ENCODE measurements at places on chromosomes 11 and 22.

DNA sequence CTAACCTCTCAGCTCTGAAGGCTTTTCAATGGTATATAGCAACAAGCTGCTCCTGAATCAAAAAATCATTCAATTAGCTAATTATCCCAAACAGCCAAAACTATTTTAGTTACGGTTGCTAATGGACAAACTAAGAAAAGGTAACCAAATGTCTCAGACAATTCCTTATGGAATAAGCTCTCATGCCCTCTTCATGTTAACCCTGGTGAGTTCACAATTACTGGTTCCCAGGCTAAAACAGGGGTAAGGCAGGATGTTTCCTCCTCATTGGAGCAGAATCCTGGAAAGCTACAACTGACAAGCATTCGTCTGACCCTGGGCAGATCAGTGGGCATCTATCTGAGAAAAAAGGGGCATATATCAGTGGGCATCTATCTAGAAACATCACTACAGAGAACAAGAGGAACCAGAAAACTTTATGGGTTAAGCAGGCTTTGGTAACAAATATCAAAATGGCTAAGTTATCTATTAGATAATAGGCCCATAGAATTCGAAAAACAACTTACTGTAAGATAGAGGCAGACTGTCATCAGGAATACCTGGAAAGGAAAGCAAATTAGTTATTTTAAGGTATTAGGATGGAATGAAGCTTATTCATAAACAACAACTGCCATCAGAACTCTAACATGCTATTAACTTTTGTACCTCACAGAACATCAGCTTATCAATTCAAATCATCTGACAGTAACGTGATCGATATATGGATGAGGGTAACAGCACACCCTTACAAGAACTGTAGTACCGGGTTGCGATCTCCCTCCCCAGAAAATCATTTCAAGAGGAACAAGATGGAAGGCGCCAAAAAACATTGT, 14.8 kb upstream of the WDR74 start:
- DNase-seq: no peak

- DNase-seq: no peak
Measured at GRCh38 chr11:47395223-47396048, 13.0 kb upstream of the SLC39A13 start.

GRCh38 chr11:58832056-58832645, 12.4 kb downstream of the GLYATL2 start:
- DNase-seq: no peak

- DNase-seq: no peak
Measured at GRCh38 chr11:108534274-108534882, 36.2 kb upstream of the POGLUT3 start.

DNA sequence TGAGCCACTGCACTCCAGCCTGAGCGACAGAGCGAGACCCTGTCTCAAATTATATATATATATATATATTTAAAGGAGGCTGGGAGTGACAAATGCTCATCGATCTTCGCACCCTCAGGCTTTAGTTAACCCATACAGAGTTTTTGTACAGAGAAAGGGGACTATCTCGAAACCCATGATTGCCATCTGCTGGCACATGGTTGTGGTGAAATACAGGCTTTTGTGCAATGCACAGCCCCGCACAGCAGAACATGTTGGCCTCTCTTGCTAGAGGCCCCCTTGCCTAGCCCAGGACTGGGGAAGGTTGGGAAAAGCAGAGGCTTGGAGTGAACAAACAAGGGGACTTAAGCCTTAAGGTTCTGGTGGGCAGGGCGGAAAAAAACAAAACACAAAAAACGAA, 3.6 kb downstream of the MYBPC3 start:
- DNase-seq: no peak

DNA sequence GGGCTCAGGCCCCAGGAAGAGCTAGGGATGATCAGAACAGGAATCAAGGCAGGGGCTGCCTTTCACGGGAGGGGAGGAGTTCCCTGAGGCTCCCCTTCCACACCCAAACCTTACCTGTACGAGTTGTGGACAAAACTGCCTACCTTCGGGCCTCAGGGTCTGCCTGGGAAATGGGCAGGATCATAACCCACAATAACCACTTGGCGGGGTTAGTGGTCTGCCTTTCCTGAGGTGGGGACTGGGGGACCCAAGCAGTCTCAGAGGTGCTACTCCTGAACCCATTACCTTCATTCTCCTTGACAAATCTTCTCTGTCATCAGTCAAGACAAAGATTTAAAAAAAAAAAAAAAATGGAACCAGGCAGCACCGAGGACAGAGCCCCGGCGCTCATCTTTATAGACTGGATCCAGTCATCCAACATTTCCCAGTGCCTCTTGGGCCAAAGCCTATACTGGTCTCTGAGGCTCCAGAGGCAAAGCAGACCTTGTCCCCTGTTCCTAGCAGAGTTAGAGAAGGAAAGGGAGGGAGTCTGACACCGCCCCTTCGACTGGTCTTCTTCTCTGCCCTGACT, 14.2 kb downstream of the P2RY6 start:
- DNase-seq: no peak

DNA sequence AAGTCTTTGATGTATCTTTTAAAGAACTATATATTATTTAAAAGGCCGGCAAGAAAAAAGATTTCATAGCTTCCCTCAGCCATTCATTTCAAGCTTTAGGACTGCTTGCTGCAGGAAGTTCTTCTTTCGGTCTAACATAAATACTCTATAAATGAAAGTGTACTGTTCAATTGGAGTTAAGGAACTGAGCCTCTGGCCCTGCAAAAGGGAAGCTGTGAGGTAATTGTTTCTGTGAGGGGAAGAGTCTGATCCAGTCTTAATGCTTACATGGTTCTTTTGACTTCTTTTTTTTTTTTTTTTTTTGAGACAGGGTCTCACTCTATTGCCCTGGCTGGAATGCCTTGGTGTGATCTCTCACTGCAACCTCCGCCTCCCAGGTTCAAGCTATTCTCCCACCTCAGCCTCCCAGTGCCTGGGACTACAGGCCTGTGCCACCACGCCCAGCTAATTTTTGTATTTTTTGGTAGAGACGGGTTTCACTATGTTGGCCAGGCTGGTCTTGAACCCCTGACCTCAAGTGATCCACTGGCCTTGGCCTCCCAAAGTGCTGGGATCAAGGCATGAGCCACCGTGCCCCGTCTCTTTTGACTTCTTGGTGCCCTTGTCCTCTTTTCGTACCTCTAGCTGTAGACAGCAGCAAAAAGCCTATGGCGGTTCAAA, 4.7 kb upstream of the TRIM29 start:
- no peak for DNase-seq

GRCh38 chr11:8694137-8694536, 11.5 kb downstream of the RPL27A start:
- DNase-seq: no peak

DNA sequence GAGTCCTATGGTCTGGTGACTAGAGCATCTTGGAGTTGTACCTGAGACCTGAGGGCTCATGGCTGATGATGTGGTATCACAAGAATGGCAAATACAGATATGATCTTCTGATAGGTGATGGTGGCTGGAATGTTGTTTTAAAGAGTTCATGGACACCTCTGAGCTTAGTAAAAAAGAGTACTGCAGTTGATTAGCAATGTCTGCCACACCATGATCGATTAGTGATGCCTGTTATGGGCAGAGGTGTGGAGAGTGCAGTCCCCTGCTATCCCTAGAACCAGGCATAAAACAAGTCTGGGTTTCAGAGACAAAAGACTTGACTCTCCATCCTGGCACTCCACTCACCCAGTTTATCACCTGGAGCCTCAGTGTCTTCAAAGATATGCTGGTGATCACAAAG, 1.4 kb upstream of the BATF2 start:
- DNase-seq: no peak

- DNase-seq: no peak
Measured at GRCh38 chr11:76293189-76293631, 86.9 kb upstream of the WNT11 start.

DNA sequence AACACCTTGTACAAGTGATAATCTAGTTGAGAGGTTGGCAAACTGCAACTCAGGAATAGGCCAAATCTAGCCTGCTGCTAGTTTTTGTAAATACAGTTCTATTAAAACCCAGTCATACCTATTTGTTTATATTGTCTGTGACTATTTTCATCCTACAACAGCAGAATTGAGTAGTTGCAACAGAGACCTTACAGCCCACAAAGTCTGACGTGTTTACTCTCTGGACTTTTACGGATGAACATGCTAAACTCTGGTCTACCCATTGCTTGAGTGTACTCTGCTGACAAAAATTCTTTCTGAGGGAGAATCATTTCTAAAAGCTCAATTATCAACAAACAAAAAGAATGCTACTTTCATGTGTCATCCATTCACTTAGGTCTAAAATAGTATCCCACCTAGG, 287.0 kb downstream of the DYNC2H1 start:
- DNase-seq: no peak

DNA sequence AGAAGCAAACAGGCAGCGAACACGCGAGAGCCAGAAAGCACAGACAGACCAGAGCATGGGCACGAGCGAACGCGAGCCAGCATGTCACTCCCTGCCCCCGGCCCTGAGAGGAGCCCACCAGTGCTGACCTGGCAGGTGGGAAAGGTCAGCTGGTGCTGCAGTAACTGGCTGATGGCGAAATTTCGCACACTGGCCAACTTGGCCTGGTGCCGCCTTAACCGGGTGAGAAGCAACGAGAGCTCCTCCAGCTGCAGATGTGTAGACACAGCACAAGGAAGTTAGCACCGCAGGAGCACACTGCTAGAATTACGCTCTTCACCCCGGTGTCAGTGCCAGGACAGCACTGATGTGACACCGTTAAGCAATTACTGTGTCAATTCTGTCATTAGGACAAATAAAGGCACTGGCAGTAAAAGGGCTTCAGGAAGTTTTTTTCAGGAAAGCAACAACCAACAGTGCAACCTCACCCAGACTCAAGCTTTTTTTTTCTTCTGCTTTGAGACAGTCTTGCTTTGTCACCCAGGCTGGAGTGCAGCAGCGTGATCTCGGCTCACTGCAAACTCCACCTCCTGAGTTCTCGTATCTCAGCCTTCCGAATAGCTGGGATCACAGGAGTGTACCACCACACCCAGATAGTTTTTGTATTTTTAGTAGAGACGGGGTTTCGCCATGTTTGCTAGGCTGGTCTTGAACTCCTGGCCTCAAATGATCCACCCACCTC, 76.8 kb downstream of the C11orf58 start:
- no peak for DNase-seq

- no peak for DNase-seq
Measured at GRCh38 chr11:61609980-61610366, 29.1 kb upstream of the SYT7 start.

GRCh38 chr11:61075891-61076290, 26.4 kb upstream of the CD5 start:
- DNase-seq: no peak

DNA sequence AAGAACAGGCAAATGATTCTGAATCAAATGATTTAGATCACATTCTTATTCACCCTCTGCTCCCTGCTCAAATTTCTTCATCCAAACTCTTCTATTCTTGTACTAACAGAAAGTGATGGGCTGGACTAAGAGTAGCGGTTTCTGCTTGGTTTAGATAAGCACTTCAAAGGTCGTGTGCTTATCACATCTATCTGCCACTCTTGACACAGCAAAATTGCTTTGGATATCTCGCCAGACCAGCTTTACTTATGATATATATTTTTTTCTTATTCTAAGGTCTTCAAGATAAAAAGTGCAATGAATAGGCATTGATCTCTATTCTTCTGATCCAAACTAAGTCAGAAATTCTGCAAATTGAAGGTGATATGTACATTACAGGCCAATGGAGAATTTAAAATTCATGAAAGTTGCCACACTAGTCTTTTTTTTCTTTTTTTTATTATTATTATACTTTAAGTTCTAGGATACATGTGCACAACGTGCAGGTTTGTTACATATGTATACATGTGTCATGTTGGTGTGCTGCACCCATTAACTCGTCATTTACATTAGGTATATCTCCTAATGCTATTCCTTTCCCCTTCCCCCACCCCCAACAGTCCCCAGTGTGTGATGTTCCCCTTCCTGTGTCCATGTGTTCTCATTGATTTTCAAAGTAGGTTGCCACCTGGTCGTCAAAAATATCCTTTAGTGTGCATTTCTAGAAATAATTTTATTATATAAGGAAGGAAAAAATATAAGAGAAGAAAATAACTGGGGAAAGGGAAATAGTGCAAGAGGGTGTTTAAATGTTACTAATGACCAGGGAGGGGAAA, 1941.0 kb upstream of the RAG2 start:
- no peak for DNase-seq

GRCh38 chr22:43541462-43542407, 129.9 kb downstream of the MPPED1 start:
- no peak for DNase-seq

GRCh38 chr11:117226388-117227385, 5.2 kb downstream of the PCSK7 start:
- DNase-seq: no peak

DNA sequence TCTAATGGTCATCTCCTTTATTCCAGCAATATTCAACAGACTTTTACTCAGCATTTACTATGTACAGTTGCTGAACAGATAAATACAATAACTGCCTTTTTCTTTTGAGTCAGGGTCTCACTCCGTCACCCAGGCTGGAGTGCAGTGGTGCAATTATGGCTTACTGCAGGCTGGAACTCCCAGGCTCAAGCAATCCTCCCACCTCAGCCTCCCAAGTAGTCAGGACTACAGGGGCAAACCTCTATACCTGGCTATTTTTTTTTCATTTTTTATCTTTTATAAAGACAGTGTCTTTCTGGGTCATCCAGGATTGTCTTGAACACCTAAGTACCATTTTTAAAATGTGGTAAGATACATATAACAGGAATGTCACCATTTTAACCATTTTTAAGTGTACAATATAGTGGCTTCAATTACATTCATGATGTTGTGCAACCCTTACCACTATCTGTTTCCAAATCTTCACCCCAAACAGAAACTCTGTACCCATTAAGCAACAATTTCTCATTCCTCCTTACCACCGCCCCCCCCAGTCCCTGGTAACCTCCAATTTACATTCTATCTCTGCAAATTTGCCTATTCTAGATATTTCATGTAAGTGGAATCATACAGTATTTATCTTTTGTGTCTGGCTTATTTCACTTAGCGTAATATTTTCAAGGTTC, 67.8 kb downstream of the MIAT start:
- no peak for DNase-seq

- no peak for DNase-seq
Measured at GRCh38 chr11:117300283-117300663, 9.1 kb downstream of the BACE1-AS start.

- DNase-seq: no peak
Measured at GRCh38 chr11:29507376-29507775, 509.5 kb downstream of the KCNA4 start.

GRCh38 chr11:26951809-26952515, 42.0 kb upstream of the FIBIN start:
- no peak for DNase-seq

GRCh38 chr11:94803491-94803890, 35.3 kb downstream of the AMOTL1 start:
- DNase-seq: no peak

- no peak for DNase-seq
Measured at GRCh38 chr22:41919357-41920224, 4.7 kb upstream of the SHISA8 start.

- no peak for DNase-seq
Measured at GRCh38 chr11:108697872-108698473, 33.1 kb downstream of the DDX10 start.

GRCh38 chr11:111438846-111439520, 59.9 kb upstream of the POU2AF1 start:
- no peak for DNase-seq

Data from activated T-helper 9 cell treated with anti-CD3 and anti-CD28 coated beads, Interleukin-2, amount 50 U/mL, for 16 hours (primary cell).